Stimulated activated CD8-positive, alpha-beta memory T cell treated with anti-CD3 and anti-CD28 coated beads, Interleukin-4, amount 100 ng/mL, for 1 hour (primary cell): ENCODE measurements at places on chromosomes 2 and 18.

- no peak for DNase-seq
These were observed 813 bp upstream of the MEIS1 start for GRCh38 chr2:66433945-66434678.

- no peak for DNase-seq
These were observed at the start of gene CAVIN2 for GRCh38 chr2:191846515-191847476. Gene CAVIN2 (minus strand): TSS chr2:191847088. CDS start chr2:191846925, 163 bp downstream.

DNA sequence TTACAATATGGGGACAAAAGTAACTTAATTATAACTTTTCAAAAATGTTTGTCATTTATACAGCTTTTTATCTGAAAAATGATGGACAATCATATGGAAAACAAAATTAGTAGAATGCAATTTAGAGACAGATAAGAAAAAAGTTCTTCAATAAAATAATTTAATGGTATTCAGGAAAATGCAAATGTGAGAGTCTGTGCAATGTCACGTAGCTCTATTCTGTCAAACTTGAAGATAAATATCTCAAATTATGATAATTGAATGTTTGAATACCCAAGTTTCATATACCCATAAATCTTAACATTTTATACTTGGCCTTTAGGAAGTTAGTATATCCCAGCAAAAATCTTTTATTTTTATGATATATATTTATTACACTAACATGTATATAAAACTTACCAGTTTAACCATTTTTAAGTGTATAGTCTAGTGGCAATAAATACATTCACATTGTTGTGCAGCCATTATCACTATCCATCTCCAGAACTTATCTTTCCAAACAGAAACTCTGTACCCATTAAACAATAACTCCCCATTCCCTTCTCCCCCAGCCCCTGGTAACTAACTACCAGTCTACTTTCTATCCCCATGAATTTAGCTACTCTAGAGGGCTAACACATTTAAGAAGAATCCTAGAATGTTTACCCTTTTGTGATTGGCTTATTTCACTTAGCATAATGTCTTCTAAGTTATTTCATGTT lies 311.5 kb downstream of the SOCS6 start:
- DNase-seq: no peak

DNA sequence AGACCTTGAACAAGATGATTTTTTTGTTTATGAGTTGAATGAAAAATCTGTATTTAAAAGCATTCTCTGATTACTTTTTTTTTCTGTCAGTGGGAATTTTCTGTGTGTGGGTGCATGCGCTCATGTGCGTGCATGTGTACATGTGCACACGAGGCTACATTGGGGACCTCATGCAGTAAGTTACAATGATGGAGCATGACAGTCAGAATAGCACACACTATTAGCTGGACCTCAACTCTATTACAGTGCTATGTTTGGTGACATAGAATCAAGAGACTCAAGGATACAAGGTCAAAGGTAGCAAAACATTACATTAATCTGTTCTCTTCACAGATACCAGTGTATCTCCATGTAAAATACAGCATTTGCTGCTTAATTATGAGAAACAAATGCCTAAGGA lies 276.8 kb upstream of the FIGN start:
- no peak for DNase-seq

DNA sequence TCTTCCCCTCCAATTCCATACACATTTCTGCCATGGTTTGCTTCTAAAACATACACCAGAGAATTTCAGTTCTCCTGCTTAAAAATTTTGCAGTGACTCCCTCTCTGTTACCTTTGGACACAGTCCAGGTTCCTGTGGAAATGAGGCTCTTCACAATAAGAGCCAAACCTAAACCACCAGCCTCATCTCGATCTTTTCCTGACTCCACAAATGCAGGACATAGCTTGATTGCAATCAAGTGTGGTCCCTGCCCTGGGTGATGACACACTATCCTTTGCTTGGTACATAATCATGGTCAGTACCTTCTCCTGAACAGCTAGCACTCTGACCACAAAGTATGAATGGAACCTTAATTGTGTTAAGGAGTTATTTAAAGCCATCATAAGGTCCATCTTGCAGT lies 134.9 kb upstream of the CHAC2 start:
- DNase-seq: no peak

DNA sequence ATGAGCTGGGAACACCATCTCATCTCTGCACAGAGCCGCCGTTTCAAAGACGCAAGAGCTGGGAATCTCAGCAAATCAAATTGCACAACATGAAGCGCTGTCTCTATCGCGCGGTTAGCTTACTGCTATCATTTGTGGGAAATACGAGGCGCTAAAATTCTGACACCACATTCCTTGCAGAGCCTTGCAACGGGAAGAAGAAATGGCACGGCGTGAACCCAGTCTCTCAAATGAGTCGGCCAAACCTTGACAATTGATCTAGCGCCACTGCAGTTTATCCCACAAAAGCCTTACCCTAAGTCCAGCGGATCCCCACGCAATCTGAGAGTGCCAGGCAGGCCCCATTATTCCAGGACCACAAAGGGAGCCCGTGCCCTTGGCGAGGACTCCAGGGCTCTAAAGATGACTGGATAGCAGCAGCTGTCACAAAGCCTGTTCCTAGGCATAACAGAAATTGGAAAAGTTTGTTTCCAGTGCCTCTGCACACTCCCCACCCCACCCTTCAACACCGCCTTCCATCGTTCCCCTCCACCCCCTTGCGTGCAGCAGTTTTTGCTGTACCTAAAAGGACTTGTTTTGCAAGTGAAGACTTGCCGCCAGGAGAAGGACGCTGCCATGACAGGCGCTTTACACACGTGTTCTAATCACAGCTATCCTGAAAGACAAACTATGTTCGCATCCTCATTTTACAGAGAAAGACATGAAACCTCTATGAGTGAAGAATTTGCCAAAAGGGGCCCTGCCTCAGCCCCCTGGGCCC lies 252.4 kb downstream of the EIPR1 start:
- no peak for DNase-seq

- no peak for DNase-seq
These were observed 191.2 kb upstream of the PXDN start for GRCh38 chr2:1935476-1935875.

GRCh38 chr2:172200495-172201085 lies 97.9 kb upstream of the DLX2 start:
- no peak for DNase-seq

- DNase-seq: no peak
These were observed 829.3 kb downstream of the LRRTM4 start for GRCh38 chr2:76692908-76693307.

- no peak for DNase-seq
These were observed 92.2 kb upstream of the DSEL start for GRCh38 chr18:67608615-67609273.

DNA sequence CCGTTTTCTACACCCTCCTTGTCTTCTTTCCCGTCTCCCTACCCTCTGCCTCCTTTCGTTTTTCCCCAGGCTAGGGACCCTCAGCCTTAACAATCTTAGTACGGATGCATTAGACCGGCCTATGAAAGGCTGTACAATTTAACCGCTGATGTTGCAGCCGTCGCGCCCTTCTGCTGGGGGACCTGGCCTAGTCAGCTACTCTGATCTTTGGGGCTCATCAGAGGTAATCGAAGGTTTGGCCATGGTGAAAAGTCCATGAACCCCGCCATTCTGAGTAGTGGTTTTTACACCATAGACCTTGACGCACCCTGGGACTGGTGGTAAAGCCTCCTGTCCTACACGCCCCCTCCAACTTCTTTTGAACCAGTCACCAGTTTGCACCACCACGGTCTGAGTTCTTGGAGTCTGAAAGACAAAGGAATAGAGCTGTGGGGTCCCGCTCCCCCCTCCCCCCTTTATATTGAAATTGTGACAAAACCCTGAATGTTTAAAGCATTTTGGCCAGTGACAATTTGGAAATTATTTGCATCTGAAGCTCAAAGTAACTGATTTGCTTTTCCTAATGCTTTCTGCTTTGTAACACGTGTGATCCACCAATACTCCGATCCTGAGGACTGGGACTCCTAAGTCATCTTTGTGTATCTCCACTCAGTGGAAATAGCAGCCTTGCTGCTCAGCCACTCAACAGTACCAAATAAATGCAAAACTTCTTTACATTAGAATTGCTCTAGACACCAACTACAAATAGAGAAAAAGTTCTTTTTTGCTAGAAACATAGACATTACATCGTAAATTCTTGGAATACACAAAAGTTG lies 642 bp upstream of the SRSF7 start:
- peak; percentile 16 for DNase-seq

DNA sequence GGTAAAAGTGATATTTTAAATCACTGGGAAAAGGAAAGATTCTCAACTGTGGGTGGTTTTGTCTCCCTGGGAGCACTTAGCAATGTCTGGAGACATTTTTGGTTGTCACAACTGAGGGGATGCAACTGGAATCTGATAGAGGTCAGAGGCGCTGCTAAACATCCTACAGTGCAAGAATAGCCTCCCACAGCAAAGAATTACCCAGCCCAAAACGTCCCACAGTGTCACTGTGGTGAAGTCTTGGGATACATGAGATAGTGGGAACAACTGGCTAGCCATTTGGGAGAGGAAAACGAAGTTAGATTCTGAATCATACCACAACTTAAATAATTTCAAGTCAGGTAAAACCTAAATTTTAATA lies 36.4 kb upstream of the NT5DC4 start:
- no peak for DNase-seq

DNA sequence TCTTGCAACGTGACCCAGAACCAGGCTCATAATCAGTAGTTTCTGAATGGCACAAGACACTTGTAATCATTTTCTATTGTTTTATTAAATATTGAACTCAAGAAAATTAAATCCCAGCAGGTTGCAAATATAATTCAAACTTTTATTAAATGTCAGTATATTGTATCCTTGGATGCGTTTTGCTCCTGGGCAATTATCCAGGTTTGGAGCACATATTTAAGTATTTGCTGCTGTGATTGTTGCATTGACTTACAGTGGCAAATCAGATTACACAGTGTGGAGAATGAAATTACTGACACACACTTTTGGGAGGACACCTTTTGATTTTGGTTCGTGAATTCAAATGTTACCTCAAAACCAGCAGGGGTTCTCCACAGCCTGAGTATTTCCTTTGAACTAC lies 27.1 kb upstream of the TMEM178A start:
- DNase-seq: no peak

DNA sequence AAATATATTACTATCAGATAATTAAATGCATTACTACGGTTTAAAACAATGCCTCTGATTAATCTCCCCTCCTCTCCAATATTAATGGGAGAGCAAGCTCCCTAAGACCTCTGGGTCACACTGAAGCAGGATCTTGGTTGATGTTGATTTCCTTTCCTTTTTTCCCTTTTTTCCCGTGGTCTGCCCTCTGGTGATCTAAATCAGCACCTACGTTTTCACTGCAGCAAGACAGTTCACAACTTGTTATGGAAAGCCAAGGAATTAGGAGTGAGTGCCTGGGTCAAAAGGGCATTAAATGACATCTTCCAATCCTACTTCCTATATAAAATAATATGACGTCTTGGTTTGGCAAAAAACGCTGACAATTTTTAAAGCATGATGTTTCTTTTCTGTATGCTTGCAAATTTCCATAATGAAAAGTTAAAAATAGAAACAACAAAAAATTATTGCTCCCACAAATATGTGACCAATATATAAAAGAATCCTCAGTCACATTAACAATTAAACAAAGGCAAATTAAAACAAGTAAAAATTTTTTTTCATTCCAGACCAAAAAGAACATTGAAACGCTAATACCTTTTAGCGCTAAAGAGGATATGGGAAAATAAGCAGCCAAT lies 7.9 kb upstream of the CFAP36 start:
- no peak for DNase-seq

DNA sequence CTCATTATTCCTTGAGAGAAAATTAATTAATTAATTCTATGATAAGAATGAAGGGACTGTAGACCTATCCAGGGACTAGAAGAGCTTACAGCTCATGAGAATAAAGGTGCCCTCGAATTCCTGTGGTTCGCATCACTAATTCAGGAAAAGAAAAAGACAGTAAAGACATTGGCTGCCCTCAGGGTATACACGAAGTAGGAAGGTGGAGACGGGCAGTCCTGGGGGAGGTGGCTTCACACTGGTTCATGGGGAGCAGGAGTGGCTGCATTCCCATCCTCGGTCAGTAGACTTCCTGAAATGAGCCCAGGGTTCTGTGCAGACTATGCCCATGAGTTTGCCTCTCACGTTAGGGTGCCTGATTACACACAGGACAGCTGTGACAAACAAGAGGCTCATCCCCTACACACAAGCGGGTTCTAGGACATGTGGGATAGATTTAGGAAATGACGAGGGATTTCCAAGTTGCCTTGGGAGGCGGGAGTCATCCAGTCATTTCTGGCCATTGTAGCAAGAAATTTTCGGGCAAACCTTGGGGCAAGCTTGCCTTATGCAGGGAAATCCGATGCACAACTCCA lies 282.2 kb downstream of the CYP26B1 start:
- no peak for DNase-seq

GRCh38 chr2:153373510-153374279 lies 104.9 kb downstream of the RPRM start:
- no peak for DNase-seq

DNA sequence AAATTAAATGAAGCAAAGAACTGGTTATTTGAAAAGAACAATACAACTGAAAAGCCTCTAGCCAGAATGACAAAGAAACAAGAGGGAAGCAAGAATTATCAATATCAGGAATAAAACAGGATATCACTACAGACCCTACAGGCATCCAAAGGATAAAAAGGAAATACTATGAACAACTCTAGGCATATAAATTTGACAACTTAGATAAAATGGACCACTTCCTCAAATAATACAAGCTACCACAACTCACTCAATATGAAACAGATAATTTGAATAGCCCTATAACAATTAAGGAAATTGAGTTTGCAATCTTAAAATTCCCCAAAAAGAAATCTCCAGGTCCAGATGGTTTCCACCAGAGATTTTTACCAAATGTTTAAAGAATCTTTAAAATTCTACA lies 19.8 kb downstream of the RPRD1A start:
- DNase-seq: no peak

- DNase-seq: no peak
These were observed 102.9 kb downstream of the BABAM2 start for GRCh38 chr2:27993402-27993787.

- no peak for DNase-seq
These were observed 11.1 kb upstream of the KLHL30 start for GRCh38 chr2:238127165-238128060.

DNA sequence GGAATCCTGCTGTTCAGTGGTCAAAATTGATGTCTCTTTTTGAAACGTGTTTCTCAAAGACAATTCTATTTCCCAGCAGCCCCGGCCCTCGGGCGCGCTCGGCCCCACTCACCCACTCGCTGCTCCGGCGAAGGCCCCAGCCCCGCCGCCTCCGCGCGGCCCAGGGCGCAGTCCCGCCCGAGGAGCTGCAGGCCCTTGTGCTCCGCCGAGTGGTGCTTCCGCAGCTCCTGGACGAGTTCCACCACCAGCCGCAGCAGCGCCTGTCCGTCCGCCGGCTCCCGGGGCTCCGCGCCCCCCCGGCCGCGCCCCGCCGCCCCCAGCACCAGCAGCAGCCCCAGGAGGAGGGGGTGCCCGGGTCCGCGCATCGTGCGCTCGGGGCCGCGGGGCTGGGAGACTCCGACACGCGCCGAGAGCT lies 413 bp downstream of the ALKAL2 start:
- DNase-seq: no peak
